ENCODE measurements at places on chromosomes 4 and X. TPM values are rescaled to one million over a fixed set of nuclear protein-coding genes. Genes with fewer than 3 reads are reported as not detected.

The BGN gene
- 6.5 TPM for total RNA-seq

The DGKK gene
- not detected for total RNA-seq

The DUSP21 gene
- not detected for total RNA-seq

The RBM41 gene
- 28.8 TPM for total RNA-seq

The UGT2B10 gene
- total RNA-seq: not detected

The SPANXB1 gene
- total RNA-seq: not detected

The CT55 gene
- not detected for total RNA-seq

The CNKSR2 gene
- not detected for total RNA-seq

The GABRG1 gene
- not detected for total RNA-seq

The SULT1E1 gene
- not detected for total RNA-seq

The SLC26A1 gene
- 3.8 TPM for total RNA-seq

The MID2 gene
- 6.5 TPM for total RNA-seq

The ABLIM2 gene
- 58.4 TPM for total RNA-seq

The TEX11 gene
- 0.27 TPM for total RNA-seq

The GPR34 gene
- total RNA-seq: 5.1 TPM

The TMPRSS11F gene
- total RNA-seq: not detected

The HTR2C gene
- total RNA-seq: not detected

The TNMD gene
- total RNA-seq: not detected

The SLC49A3 gene
- 1.2 TPM for total RNA-seq

The KLB gene
- not detected for total RNA-seq

The NAP1L2 gene
- total RNA-seq: 1.4 TPM
